ENCODE measurements at places on chromosomes 7 and 10.

GRCh38 chr10:30073767-30074060 is 14.3 kb upstream of the JCAD start:
- DNase-seq: no peak

GRCh38 chr7:151552352-151553028 is 32.8 kb upstream of the RHEB start:
- DNase-seq: peak; percentile 42

DNA sequence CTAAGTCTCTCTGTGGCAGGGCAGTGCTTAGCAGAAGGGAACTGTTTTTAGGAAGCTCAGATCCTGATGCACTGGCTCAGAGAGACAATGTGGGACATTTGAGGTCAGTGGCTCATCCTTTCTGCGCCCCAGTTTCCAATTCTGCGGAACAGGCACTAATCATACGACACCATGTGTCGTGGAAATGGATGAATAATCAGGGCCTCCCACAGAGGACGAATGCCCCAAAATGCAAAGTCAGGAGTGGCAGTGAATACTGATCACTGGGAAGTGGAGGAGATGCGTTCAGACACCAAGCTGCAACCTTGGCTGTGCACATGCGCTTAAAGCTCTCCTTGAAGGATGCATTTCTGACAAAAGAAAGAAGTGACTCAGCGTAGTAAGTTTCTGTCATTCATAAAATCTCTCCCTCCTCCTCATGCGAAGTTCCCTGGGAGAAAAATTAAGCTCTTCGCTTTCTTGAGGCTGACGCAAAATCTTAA is 21.9 kb upstream of the ECHDC3 start:
- no peak for DNase-seq

DNA sequence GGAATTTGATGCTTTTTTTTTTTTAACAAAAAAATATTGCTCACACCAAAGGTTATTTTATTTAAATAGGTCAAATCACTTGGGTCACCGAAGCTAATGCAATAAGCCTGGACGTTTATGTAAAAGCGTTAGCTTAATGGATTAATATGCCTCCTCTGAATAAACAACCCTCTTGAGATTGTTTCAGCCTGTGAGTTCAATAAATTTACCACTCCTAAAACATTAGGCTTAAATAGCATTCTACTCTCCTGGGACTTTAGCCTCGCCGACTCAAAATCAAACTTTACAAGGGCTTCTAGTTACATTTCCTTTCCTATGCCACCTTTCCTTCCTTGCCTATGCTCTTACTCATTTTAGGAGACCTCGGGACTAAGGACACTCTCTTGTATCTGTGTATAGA is 79.3 kb downstream of the DNAJB9 start:
- DNase-seq: no peak

- no peak for DNase-seq
Observed at GRCh38 chr10:80769700-80770160, 232.0 kb downstream of the SH2D4B start.

DNA sequence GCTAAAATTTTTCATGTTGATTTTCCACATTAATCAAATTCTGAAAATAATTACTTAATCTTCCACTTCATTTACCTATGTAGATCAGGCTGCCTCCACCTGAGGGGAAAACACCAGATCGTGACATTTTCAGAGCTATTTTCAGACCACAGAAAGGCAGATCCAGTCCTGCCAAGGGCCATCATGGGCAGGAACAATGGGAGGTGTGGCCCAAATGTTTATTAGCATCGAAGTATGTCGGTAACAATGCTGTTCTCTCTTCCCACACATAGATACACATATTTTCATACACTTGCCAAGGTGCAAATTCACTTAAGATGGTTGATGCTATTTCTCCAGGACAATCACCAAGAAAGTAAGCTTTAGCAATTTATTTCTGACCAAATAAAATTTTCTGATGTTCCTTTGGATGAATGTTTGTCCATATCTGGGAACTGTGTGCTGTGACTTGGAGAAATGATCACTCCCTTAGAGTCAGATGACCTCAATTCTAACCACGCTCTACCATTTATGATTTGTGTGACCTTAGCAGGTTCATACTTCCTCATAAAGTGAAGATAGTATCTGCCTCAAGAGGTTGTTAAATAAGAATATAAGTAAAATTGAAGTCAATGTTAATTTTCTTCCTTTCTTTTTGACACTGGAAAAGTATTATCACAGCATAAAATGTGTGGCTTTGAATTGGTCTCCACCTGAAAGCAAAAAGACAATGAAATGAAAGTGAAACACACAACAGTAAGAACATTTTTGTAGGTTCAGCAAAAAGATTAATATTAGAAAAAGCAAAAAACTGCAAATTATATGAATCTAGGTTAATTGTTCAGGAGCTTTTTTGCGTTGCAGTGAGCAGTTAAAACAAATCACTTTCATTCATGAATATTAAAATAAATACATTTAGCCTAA is 310.4 kb upstream of the PHF14 start:
- no peak for DNase-seq

DNA sequence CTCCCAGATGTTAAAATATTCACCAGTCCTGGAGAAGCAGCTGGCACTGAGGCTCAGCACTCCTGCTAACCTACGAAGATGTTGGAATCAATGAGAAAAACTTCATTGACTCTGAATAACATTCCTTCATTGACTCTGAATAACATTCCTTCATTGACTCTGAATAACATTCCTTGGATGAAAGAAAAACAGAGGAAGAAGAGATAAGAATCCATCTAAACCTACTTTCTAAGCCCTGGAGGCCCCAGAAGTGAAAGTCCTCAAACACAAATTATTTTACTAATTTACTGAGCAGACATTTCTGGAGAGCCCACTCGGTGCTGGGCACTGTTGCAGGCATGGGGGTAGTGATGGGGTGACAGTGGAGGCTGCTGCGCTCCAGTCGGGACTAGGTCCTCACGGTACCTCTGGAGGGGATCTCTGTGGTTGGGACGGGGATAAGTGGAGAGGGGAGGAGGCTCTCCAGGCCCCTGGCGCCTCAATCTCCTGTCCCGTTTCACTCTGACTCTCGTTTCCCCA is 254.1 kb downstream of the WDR37 start:
- DNase-seq: no peak

Data from NCI-H1417 treated with DMSO at 0.1 percent for 48 hours (cell line).